ENCODE measurements at places on chromosomes 12 and 14.

GRCh38 chr12:53061404-53062010, 11.6 kb downstream of the TNS2 start:
- DNase-seq: no peak

DNA sequence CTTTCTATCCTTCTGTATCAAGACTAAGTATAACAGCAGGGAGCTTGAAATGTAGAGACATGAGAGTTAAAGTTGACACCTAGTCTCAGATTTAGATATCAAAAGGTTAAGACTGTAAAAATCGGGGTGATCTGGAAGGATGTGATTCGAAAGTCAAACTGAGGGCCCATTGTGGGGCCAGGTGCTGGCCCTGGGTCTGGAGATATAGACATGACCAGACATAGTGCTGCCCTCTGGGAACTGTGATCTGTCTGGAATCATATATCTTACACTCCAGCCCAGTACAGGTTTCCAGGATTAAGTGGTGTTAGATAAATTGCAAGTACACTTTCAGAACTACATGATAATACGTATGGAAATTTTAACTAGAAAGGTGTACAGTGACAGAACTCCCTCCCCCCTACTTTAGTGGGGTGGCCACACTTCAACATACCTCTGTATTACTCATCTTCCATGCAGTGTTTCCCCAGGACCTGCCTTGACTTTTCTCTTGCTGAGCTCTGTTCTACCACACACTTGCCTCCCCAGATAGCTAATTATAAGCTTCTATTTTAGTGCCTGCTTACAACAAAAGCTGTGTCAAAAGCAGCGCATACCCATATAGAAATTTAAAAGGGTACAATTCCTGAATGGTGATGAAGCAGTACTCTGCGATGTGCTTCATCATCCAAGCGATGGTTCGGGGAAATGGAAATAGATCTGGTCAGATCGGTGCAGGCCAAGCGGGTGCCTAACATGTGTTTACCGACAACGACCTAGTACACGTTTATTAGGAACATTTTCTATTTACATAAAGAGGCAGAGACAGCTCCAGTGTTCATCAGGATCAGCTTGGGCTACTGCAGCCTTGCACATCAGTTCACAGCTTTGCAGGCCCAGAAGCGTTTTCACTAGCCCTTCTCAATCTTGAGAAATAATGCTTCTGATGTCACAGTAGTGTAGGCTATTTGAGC, 68.7 kb downstream of the ARF6 start:
- DNase-seq: no peak

- DNase-seq: no peak
Measured at GRCh38 chr14:66233591-66233990, 252.6 kb upstream of the CCDC196 start.

GRCh38 chr14:71497645-71498086, 434.6 kb upstream of the RGS6 start:
- no peak for DNase-seq

DNA sequence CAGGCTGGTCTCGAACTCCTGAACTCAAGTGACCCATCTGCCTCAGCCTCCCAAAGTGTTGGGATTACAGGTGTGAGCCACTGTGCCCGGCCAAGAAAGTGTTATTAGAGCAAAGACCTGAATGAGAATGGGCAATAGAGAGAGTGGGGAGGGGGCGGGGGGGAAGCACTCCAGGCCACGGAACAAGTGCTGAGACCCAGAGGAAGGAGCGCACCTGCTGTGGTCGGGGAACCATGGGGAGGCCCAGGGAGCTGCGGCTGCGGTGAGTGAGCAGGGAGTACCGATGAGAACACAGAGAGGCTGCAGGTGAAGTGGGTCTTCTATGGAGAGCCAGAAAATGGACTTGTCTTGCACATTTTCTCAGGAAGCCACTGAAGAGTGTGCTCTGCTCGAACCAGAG, 10.8 kb downstream of the SMIM41 start:
- no peak for DNase-seq

- no peak for DNase-seq
Measured at GRCh38 chr14:95761436-95761835, 47.5 kb upstream of the TCL1A start.

GRCh38 chr12:11807458-11807857, 158.0 kb downstream of the ETV6 start:
- DNase-seq: no peak

- no peak for DNase-seq
Measured at GRCh38 chr12:29148596-29148910, 525 bp upstream of the FAR2 start.

DNA sequence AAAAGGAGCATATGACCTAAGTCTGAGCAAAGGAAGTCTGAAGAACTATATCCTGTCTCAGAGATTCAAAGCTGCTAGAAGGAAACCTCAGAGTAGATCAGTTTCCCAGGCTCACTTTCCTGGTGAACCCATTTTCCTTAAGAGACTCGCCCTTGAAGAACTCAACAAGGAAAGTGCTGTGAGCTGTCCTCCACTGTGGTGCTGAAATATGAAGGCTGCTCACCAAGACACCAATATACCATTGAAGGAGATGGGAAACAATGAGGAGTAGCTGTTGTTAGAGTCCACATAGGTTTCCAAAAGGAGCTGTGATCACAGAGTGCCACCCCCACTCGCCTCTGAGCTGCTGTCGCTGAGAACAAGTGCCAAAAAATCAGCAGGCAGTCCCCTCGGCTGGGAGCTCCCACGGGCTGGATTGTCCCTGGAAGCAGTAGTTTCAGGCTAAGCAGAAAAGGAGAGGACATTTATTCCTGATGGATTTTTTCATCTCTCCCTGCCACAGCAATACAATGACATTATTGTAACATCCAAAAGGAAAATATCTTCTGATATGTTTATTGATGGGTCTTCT, 282.1 kb downstream of the RPS29 start:
- no peak for DNase-seq

- DNase-seq: no peak
Measured at GRCh38 chr12:76634133-76634532, 74.6 kb upstream of the OSBPL8 start.

DNA sequence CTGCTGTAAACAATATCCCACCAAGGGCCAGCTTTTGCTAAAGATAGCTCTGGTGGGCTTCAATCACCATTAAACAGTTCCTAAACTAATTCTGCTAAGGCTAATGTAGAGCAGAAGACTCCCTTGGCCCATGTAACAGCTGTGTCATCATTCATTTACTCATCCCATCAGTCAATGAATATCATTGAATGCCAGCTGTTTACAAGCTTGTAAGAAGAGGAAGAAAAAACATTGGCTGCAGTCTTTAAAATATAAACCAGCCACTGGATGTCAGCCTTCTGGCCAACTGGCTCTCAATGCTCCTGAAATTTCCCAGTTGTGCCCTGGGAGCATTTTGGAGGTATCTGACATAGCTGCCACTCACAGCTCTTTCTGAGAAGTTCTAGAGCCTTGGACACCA, 18.0 kb upstream of the MAP3K9 start:
- DNase-seq: no peak

GRCh38 chr14:74888164-74889158, 6.7 kb downstream of the DLST start:
- no peak for DNase-seq

- DNase-seq: no peak
Measured at GRCh38 chr14:35374263-35374712, 30.3 kb downstream of the NFKBIA start.

DNA sequence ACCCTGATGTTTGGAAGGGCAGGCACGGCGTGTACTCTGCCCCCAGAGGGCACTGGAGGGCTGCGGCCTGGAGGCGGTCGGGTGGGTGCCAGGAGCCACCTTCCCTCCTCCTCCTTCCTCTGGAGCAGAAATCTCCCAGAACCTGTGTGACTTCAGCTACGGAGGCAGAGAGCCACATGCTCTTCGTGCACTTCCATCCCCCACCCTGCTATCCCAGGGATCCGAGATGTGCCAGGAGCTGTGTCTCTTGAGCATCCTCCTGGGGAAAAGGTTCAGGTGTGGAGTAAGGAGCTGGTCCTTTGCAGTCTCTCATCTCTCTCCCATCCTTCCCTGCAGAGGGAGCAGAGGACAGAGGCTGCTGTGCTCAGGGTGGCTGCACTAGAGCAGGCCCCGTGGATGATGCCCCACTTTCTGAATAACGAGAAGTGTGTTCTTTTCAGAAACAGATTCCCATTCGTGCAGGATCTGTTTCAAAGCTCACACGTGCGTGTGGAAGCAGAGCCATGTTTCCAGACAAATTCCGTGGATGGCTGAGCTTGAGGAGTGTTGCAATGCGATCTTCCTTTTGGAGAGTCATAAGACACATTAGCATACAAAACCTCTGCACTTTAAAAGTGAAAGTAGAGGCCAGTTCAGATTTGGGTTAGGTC, 162.9 kb downstream of the ADGRD1 start:
- no peak for DNase-seq

- DNase-seq: no peak
Measured at GRCh38 chr14:97336816-97337215, 539.6 kb downstream of the VRK1 start.

- no peak for DNase-seq
Measured at GRCh38 chr12:62726471-62726980, 208.4 kb downstream of the PPM1H start.

GRCh38 chr12:45794422-45794821, 64.9 kb downstream of the ARID2 start:
- DNase-seq: no peak

All from stimulated activated CD8-positive, alpha-beta memory T cell treated with anti-CD3 and anti-CD28 coated beads, Interleukin-4, amount 100 ng/mL, for 24 hours (primary cell).